GM12878 (cell line): ENCODE measurements at places on chromosomes 3 and 15. TPM values are rescaled to one million over a fixed set of nuclear protein-coding genes. Genes with fewer than 3 reads are reported as not detected.

The MOBP gene
- total RNA-seq = 0.08 TPM in 1 of 2 replicates, not detected in the other

The SAXO2 gene
- 1.5 and 2.3 TPM in 2 replicates for total RNA-seq

- H3K27me3 ChIP-seq = no peaks in the 10 kb centered on the region
- H3K4me1 ChIP-seq = no peaks in the 10 kb centered on the region
- H3K36me3 ChIP-seq = no peaks in the 10 kb centered on the region
- no peak overlapping the region for H3K4me3 ChIP-seq
- DNase-seq = no peak
These were observed 8.3 kb upstream of the PRR23C start for GRCh38 chr3:139052802-139053600.

The WWTR1 gene
- 5.1 and 6.8 TPM in 2 replicates for total RNA-seq

The SEC61A1 gene
- total RNA-seq = 167 and 189 TPM in 2 replicates
